HS-5 (cell line): ENCODE measurements at places on chromosomes 1 and 21.

GRCh38 chr1:18814425-18814824, 45.0 kb downstream of the TAS1R2 start:
- no peak for DNase-seq

DNA sequence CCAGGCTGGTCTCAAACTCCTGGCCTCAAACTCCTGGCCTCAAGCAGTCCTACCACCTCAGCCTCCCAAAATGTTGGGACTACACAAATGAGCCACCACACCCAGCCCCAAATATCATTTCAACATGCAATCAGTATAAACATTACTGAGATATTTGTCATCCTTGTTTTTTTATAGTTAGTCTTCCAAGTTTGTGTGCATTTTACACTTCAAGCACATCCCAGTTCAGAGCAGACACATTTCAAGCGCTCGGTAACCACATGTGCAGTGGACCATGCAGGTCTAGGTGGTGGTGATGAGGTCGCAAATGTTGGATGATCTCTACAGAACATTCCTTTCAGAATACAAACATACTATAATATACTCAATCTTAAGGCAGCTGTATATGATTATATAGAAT, 23.8 kb upstream of the APP start:
- no peak for DNase-seq

- no peak for DNase-seq
Measured at GRCh38 chr1:10643607-10644306, 152.7 kb downstream of the CASZ1 start.

- DNase-seq: no peak
Measured at GRCh38 chr1:97853221-97853620, 67.6 kb downstream of the DPYD start.

DNA sequence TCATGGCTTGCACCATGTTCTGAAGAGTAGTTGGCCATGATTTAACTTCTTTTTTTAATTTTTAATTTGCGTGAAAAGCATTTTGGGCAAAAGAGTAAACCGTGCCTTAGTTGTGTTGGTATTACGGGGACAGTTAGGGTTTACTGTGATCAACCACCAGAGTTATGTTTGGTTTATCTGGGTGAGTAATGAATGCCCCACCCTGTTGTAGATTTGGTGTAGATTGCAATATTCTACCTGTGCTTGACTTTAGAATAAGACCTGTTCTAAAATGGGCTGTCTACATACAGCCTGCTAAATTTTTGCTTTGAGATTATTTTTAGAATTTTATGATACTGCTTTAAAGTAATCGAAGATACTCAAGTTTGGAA, 1.4 kb downstream of the USP25 start:
- DNase-seq: no peak

- no peak for DNase-seq
Measured at GRCh38 chr1:8943498-8944405, 1.9 kb upstream of the CA6 start.
